ENCODE measurements at places on chromosomes 5 and 9. TPM values are rescaled to one million over a fixed set of nuclear protein-coding genes. Genes with fewer than 3 reads are reported as not detected.

FAM163B gene
- total RNA-seq: not detected

FOXI1 gene
- total RNA-seq: not detected

ANXA1 gene
- 248 TPM for total RNA-seq

PCDHGA10 gene
- total RNA-seq: 2.9 TPM

RETREG1 gene
- 17.3 TPM for total RNA-seq

RNF38 gene
- 57.4 TPM for total RNA-seq
